ENCODE measurements at places on chromosomes 11 and 22.
A peak's percentile ranks its signal among the peaks of the same experiment; 100 is the strongest.

DNA sequence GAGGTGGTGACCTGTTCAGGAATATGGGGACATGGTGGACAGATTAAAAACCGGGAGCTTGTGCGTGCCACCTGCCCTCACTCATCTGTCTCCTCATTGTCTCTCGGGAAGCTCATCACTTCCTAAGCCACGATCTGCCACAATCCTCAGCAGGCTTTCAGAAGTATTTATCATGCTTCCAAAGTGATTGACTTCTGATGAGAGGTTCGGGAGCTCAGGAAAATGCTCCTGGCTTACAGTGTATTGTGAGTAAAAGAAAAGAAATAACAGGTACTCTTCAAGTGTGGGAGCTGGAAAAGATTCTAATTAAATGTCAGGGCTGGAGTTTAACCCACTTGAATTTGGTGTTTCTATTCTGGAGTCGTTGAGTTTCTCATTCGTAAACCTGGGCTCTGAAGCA, 91.9 kb upstream of the DRD2 start:
- no peaks in the 10 kb centered on the region for H3K36me3 ChIP-seq
- no peak for DNase-seq
- H3K27ac ChIP-seq, result no peak overlapping the region
- peaks cover 7% of the 10 kb centered on the region for H3K4me1 ChIP-seq
- no peak overlapping the region for H3K4me3 ChIP-seq
- H3K27me3 ChIP-seq, result no peaks in the 10 kb centered on the region

GRCh38 chr22:46145896-46146295, 4.4 kb upstream of the PPARA start:
- no peak overlapping the region for H3K27ac ChIP-seq
- H3K4me1 ChIP-seq, result peaks cover 9% of the 10 kb centered on the region
- no peaks in the 10 kb centered on the region for H3K36me3 ChIP-seq
- no peak for DNase-seq
- H3K27me3 ChIP-seq, result peaks cover 49% of the 10 kb centered on the region
- H3K4me3 ChIP-seq, result no peak overlapping the region

DNA sequence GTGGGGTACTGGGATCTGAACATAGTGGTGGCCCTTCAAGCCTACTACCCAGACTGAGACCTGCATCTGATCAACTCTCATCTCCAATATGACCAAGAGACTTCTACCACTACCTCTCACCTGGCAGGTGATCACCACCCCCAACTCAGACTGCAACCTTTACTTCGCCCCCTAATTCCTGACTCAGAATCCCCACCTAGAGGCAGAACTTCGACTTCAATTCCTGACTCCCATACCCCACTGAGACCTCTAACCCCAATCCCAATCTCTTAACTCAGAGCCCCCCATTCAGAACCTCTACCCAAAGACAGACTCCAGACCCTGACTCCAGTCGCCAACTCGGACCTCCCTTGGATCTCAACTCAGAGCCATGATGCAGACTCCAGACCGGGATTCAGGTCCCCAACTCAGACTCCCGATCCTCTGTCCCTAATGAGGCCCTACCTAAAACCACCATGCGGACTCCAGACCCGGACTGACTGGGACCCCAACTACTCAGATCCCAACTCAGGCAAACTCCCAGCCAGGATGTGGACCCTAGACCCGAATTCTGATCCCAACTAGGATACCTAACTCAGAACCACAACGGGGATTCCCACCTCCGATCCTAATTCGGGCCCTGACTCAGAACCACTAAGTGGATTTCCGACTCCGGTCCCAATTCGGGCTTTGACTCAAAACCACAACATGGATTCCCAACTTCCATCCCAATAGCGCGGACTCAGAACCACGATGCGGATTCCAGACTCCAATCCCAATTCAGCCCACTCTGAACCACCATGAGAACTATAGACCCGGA, 1.2 kb downstream of the KCNQ1OT1 start:
- no peaks in the 10 kb centered on the region for H3K27me3 ChIP-seq
- H3K4me1 ChIP-seq, result peaks cover 25% of the 10 kb centered on the region
- H3K36me3 ChIP-seq, result peaks cover 30% of the 10 kb centered on the region
- peak; percentile 18 for DNase-seq
- peak overlapping the region; percentile 74 for H3K4me3 ChIP-seq

- no peak overlapping the region for H3K27ac ChIP-seq
- H3K36me3 ChIP-seq, result no peaks in the 10 kb centered on the region
- H3K4me1 ChIP-seq, result peaks cover 14% of the 10 kb centered on the region
These were observed 139.0 kb downstream of the BRD1 start for GRCh38 chr22:49688516-49689254.

GRCh38 chr11:68020575-68020974, 9.9 kb upstream of the NDUFS8 start:
- peaks cover 28% of the 10 kb centered on the region for H3K36me3 ChIP-seq
- no peak overlapping the region for H3K4me3 ChIP-seq
- H3K27me3 ChIP-seq, result no peaks in the 10 kb centered on the region

GRCh38 chr11:106708348-106708747, 309.9 kb downstream of the GUCY1A2 start:
- H3K27me3 ChIP-seq, result no peaks in the 10 kb centered on the region
- no peaks in the 10 kb centered on the region for H3K36me3 ChIP-seq
- DNase-seq, result no peak
- H3K4me3 ChIP-seq, result no peak overlapping the region
- H3K4me1 ChIP-seq, result no peaks in the 10 kb centered on the region
- H3K27ac ChIP-seq, result no peak overlapping the region

GRCh38 chr22:20992056-20992442, 9.9 kb downstream of the THAP7 start:
- no peaks in the 10 kb centered on the region for H3K27me3 ChIP-seq
- H3K27ac ChIP-seq, result no peak overlapping the region
- H3K4me1 ChIP-seq, result no peaks in the 10 kb centered on the region
- DNase-seq, result no peak

DNA sequence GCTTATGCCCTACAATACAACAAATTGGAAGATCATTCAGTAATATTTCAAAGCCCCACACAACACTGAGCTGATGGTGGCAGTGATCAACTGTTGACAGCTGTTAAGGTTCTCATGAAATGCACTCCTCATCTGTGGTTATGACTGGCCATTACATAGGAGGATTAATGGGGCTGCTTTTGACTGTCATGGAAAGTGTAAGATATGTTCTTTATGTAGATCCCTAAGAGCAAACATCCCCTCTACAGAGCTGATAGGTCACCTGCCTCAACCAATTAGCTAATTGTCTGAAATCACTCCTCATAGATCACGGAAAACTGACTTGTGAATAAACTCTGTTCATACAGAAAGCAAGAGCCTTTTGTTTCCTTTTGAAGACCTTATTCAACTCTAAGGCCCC, 78.1 kb downstream of the GAB2 start:
- DNase-seq, result no peak
- H3K4me1 ChIP-seq, result no peaks in the 10 kb centered on the region
- no peak overlapping the region for H3K27ac ChIP-seq
- H3K36me3 ChIP-seq, result no peaks in the 10 kb centered on the region
- H3K27me3 ChIP-seq, result no peaks in the 10 kb centered on the region

DNA sequence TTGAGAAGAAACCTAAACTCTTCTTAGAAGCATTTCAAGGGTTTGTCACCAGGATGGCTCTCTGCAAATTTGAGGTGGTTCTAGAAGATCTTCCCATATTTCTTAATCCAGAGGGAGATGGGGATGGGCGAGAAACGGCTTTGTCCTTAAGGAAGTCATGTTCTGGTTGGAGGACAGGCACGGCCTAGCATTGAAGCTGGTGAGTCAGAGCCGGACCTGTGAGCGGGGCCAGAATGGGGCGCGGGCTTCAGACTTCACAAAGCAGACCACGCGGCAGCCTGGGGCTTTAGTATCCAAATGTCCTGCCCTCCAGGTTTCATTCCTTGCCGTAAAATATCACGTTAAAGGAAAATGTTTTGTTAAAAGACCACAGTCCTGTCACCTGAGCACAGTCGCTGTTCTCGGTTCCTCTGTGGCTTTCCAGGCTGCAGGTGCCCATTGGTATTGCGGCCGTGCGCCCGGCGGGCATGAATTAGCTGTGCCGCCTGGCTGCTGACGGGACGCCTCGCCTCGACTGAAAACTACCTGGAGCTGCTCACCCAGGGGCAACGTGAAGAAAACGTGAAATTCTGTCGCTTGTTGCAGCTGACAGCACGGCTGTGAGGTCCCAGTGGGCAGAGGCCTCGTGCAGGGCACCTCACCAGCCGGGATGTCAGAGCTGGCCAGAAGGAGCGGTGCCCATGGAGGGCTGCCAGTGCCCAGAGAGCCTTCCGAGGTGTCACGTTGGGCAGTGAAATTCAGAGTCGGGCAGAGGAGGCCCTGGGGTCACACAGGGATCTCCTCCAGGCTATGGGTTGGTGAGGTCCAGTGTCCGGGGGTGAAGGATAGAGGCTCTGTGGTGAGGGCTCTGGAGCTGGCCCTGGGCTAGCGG, 59.0 kb downstream of the LRP5 start:
- no peak for DNase-seq
- peaks cover 13% of the 10 kb centered on the region for H3K36me3 ChIP-seq
- no peak overlapping the region for H3K27ac ChIP-seq
- H3K4me1 ChIP-seq, result peaks cover 17% of the 10 kb centered on the region

DNA sequence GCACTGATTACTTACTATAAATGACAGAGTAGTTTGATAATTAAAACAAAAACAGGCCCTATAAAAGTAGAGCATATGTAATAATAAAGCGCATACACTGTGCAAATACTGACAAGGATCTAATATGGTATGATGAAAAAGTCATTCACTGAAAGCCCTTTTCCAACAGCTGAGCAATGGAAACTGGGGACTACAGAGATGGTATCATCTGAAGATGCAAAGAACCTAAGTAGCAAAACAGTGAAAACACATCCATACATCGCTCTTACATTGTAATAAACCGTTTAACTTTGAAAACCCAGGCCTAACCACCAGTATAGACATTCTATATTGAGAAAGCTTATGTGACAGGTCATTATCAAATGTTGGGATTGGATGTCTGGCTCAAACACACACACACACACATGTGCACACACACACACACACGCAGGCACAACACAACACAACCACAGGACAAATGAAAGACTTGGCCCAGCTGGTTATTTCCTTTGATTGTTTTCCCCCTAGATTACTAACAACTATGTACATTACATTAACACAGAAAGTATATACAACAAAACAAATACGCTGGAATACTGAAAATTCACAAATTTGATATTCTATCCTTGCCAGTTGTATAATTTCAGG, 119.5 kb downstream of the APOL5 start:
- no peak overlapping the region for H3K27ac ChIP-seq
- peaks cover 42% of the 10 kb centered on the region for H3K4me1 ChIP-seq
- DNase-seq, result no peak
- peak overlapping the region; percentile 4 for H3K4me3 ChIP-seq
- no peaks in the 10 kb centered on the region for H3K27me3 ChIP-seq

DNA sequence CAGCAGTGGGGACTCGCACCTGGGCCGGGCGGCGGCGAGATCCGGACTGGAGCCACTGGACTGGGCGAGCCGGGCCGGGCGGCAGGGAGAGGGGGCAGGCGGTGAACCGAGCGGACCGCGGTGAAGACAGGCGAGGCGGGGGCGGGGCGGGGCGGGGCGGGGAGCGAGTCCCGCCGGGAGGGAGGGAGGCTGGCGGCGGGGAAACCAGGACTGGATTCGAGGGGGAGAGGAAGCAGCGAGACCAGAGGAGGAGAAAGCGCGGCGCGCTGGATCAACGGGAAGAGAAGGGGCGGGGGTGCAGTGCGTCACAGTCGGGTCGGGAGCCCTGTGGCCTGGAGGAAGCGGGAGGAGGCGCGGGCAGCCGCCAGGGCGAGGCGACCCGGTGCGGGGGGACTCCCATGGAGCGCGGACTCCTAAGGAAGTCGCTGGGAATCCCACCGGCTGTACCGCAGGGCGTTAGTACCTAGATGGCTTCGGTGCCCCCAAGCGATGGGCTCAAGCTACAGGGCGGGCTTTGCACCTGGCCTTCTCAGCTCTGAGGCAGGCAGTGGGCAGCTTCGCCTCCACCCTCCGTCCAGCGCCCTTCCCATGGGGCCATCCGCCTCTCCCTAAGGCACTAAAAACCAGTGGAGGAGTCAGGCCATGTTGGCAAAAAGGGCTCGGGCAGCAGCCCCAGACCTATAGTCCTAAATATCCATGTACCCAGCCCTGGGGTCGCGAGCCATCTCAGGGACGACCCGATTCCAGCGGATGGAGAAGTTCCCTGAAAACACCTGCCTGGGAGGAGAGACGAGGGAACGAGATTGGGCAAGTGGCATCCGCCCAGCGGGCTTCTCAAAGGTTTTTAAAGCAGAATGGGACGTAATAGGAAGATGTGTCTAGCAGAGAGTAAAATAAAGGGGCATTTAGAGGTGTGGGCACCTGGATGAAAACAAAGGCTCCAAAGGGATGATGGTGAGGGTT, at the start of gene TMEM121B:
TSS of gene TMEM121B (minus strand) at position 128 of the 963 bp plus-strand sequence. CDS start 233 bp downstream, outside the sequence.
- no peak within 1 kb of the TSS for H3K27ac ChIP-seq
- DNase-seq, result peak; percentile 55
- H3K4me1 ChIP-seq, result peaks cover 15% of the 10 kb centered on the region
- H3K27me3 ChIP-seq, result peaks cover 41% of the 10 kb centered on the region
- H3K36me3 ChIP-seq, result no peaks in the 10 kb centered on the region

DNA sequence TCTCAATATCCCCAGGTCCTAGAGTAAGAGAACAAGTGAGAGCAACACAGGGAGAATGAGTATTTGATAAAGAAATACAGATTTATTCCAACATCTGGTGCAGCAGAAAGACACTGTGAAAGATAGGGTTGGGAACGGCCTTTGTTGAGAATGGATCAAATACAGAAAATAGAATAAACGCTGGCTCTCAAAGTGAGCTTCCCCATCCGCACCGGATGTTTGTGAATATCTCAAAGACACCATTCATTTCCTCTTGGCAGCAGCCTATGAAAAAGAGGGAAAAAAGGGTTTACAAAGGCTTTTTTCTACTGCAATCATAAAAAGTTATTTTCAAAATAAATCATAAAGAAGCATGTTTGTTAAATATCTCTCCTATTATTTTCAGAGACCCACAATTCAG, 279.3 kb downstream of the CASP12 start:
- H3K27me3 ChIP-seq, result no peaks in the 10 kb centered on the region
- no peaks in the 10 kb centered on the region for H3K4me1 ChIP-seq
- no peak overlapping the region for H3K4me3 ChIP-seq
- no peak for DNase-seq
- H3K36me3 ChIP-seq, result no peaks in the 10 kb centered on the region

DNA sequence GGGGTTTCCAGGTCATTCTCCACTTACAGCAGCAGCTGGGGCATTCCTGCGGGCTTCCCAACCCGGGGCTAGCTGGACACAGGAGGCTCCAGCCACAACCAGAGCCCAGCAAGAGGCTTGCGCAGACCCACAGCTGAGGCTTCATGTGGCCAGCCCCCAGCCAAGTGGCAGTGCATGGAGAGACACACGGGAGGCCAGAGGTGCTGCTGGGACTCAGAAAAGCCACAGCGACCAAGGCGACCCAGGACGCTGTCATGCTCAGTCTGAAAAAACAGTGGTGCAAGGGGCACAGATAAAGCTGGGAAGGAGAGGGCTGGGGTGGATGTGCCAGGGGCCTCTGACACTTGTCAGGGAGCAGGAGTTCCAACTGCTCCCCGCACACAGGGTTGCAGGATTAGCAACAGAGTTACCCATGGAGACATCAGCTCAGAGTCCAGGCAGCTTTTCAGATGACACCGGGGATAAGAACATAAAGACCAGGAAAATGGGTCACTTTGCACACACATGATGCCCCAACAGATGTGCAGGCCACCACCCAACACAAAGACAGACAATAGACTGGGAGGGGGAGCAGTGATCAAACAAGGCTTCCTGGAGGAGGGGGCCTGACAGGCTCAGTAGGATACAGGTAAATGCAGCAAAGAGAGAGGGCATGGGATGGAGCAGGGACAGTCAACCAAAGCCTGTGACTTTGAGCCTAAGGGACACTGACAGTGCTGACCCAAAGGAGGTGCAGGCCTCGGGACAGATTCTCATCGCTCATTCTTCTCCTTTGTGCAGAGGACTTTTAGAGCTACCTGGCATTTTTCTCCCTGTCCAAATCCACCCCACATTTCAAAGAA, 6.9 kb upstream of the NEAT1 start:
- no peak overlapping the region for H3K27ac ChIP-seq
- H3K27me3 ChIP-seq, result no peaks in the 10 kb centered on the region
- H3K36me3 ChIP-seq, result peaks cover 33% of the 10 kb centered on the region
- peaks cover 49% of the 10 kb centered on the region for H3K4me1 ChIP-seq

Measured in SJSA1 (cell line).